Activated naive CD4-positive, alpha-beta T cell treated with Interleukin-2 at 50 U/mL for 16 hours (primary cell): ENCODE measurements at places on chromosomes 13 and 19.

DNA sequence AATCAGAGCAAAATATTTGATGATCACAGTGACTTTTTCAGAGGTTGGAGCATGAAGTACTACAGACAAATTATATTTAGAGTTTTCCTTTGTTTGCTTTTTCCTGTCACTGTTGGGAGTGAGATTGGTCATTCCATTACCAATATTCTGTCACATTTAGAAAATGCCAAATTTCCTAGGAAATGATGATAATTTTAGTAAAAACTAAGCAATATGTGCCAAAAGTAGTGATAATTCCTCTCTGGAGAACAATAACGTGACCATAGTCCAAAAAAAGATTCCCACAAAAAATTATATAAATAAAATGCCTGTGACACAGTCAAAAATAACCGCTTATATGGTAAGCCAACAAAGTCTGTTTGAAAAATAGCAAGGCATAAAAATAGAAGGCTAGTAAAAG, 2719.4 kb downstream of the PCDH9 start:
- DNase-seq: no peak

DNA sequence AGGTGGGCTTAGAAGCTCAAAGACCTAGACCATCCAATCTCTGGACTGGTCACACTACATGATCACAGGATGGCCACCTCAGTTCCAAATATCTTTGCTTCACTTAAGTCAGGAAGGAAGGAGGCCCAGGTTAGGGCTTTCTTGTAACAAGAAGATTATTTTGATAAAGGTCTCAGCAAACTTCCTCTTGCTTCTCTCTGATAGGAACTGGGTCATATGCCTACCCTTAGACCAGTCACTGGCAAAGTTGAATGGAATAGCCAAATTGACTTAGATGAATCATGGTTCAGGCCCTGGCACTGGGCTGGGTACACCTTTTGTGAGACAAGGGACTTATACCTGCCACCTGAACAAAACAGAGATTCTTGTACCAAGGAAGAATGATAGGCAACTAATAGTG, 11.0 kb downstream of the FRY start:
- no peak for DNase-seq

DNA sequence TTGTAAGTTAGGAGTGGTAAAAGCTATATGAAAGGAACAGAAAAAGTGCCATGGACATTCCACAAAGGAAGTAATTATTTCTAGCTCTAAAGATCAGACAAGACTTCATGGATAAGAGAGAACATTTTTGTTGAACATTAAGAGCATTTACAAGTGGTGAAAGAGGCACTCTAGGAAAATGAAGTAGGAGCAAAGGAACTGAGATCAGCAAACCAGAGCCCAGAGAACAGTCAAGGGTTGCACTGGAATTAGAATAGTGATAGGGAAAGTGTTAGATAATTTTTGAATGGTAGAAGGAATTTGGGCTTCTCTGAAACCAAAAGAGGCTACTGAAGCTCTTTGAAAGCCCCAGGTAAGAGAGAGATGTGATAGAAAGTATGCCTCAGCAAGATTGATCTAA, 94.1 kb downstream of the COG6 start:
- no peak for DNase-seq

DNA sequence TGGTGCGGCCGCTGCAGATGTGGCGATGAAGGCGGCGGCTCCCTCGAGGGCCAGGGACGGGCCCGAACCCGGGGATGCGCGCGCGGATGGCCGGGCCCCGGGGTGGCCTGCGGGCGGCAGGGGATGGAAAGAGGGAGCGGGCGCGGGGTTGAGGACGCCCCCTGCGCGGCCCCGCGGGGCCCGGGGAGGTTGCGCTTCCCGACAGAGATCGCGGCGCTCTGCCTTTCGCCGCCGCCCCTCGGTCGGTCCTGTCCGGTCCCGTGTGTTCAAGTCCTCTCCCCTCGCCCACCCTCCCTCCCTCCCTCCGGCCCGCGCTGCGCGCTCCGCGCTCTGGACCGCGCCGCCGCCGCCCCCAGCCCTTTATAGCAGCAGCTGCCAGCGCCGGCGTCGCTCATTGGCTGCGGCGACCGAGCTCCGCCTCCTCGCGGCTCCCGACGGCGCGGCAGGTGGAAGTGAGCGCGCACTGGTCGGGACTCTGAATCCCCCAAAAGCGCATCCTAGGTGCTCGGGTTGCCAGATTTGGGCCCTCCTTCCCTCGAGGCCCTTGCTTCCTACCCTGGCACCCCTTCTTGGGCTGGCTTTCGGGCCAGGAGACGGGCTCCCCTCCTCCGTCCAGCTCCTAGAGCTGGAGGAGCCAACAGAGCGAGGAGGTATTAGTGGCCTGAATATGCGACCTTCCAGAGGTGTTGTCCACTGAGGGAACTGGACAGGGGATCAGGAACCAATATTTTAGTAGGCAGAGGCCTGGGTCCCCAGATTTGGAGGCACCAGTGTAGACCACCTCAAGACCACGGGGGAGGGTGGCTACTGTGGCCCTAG, at the start of gene ELAVL3:
Gene ELAVL3, minus strand, starts transcription at position 332 of the 819 bp plus-strand sequence. CDS start 438 bp downstream, outside the sequence.
- no peak for DNase-seq

DNA sequence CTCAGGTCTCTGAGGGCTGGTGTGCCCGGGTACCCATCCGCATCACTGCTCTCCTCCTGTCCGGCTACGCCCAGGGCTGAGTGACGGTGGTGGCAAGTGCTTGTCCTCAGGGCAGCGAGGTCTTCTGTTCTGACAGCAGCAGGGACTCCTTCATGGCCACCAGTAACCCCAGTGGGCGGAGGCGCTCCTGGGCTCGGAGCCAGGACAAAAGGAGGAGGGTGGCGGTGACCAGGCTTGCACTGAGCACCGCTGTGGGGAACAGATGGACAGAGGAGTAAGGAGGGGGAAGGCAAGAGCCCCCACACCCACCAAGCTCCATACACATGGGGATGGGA, 5.8 kb downstream of the CD320 start:
- DNase-seq: no peak

DNA sequence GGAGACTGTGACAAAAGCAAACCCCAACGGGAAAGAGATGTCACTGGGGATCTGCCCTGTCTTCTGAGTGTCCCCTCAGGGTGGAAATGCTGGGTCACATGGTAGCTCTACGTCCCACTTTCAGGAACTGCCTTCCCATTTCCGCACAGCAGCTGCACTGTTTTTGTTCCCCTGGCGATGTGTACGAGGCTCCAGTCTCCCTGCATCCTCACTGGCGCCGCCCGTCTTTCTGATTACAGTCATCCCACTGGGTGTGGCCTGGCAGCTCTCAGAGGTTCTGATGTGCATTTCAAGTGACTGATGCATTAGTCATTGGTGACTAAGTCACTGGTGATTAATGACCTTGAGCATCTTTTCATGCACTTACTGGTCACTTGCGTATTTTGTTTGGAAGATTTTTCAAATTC, 21.2 kb downstream of the PCID2 start:
- DNase-seq: peak; percentile 72
